Fibroblast of gingiva (primary cell): ENCODE measurements at places on chromosomes 2 and 18.
A peak's percentile ranks its signal among the peaks of the same experiment; 100 is the strongest.

GRCh38 chr18:67486534-67486933, 30.0 kb downstream of the DSEL start:
- DNase-seq: no peak

GRCh38 chr2:74499940-74500577, 656 bp upstream of the LBX2 start:
- DNase-seq: no peak

- DNase-seq: no peak
Measured at GRCh38 chr2:97966545-97967215, 29.1 kb downstream of the TMEM131 start.

- peak; percentile 68 for DNase-seq
Measured at GRCh38 chr2:191245869-191246531, 796 bp downstream of the MYO1B start.

DNA sequence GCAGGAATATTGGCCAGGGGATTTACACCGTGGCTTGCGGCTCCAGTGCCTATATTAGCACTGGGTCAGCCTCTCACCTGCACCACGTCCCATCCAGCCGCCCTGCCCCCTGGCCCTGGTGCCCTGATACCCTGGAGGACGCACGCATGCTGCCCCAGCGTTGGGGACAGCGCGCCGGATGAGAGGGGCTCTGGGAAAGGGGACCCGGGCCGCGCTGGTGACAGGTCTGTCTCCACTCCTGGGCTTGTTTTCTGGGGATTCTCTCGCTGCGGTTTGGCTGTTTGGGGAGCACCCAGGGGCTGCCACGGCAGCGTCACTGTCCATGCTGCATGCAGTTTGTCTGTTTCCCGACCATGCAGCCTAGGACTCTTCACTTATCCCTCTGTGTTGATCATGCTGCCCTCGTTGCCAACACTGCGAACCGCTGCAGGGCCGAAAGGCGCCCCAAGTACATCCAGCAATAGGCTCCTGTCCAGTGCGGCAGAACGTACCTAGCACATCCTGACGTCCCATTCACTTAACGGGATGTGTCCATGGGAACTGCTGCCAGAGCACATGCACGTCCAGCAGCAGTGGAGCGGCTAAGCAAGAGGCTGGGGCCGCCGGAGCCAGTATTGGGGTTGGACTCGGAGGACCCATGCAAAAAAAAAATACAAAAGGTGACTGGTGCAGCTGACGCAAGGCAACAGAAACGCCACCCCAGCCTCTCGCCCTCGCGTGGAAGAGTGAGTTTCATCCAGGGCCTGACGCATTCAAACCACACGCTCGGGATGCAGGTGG, 115.5 kb upstream of the PXDN start:
- DNase-seq: no peak
